ENCODE measurements at places on chromosomes 6 and 20. TPM values are rescaled to one million over a fixed set of nuclear protein-coding genes. Genes with fewer than 3 reads are reported as not detected.

DNA sequence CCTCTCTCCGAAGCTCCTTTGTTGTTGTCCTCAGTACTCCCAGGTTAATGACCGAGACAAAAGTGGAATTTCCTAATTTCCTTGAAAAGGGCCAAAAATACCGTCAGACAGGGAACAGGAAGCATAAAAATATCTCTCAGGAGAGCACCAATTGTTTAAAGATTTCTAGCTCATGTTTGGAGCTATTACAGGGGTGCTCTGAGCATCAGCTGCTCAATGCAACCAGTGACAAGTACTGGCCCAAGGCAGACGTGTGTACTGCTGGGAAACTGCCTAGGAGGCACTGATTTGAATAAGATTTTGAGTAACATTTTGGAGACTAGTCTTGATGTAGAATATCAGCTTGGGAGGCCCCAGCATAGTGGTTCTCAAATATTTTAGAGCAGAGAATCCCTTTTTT is 17.3 kb downstream of the LAMA4 start:
- DNase-seq = no peak

GRCh38 chr6:138896104-138896756 is 91.8 kb downstream of the REPS1 start:
- no peak for DNase-seq

GRCh38 chr20:25750765-25751696 is 54.4 kb upstream of the ZNF337 start:
- no peak for DNase-seq

GRCh38 chr6:138844192-138844591 is 48.3 kb downstream of the ECT2L start:
- no peak for DNase-seq

Gene AURKA
- total RNA-seq = 1.8 TPM

Gene MANEA
- 9.9 TPM for total RNA-seq

Gene BNIP5
- not detected for total RNA-seq
